ENCODE measurements at places on chromosomes 2 and 18. TPM values are rescaled to one million over a fixed set of nuclear protein-coding genes. Genes with fewer than 3 reads are reported as not detected.

- H3K4me1 ChIP-seq, result peaks cover 1% of the 10 kb centered on the region
- no peaks in the 10 kb centered on the region for H3K36me3 ChIP-seq
- no peak overlapping the region for H3K4me3 ChIP-seq
- DNase-seq, result no peak
Observed at GRCh38 chr18:25814841-25815458, 275.5 kb downstream of the SS18 start.

GRCh38 chr2:156470975-156471583 is 34.9 kb downstream of the GPD2 start:
- H3K4me1 ChIP-seq, result peaks cover 32% of the 10 kb centered on the region
- no peak for DNase-seq
- no peaks in the 10 kb centered on the region for H3K36me3 ChIP-seq
- no peak overlapping the region for H3K27ac ChIP-seq

- H3K27me3 ChIP-seq, result no peaks in the 10 kb centered on the region
- no peak overlapping the region for H3K4me3 ChIP-seq
- H3K27ac ChIP-seq, result no peak overlapping the region
- DNase-seq, result no peak
- peaks cover 21% of the 10 kb centered on the region for H3K4me1 ChIP-seq
- no peaks in the 10 kb centered on the region for H3K36me3 ChIP-seq
Observed at GRCh38 chr18:985212-985661, 80.6 kb downstream of the ADCYAP1 start.

DNA sequence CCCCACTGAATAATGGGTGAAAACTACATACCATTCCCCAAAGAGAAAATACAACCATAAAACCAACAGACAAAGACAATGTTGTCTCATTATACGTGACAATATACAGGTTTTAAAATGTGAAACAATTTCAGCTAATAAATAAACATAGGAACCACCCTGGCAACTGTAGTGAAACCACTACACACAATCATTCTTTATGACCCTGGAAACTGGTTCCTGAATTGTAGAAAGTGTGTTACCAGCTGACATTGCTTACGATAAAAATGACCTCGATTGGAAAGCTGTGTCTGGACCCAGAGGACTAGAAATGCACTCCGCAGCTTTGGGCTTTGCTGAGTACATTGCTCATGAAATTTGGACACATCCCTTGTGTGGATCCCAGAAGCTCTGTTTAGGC is 73.9 kb upstream of the LPIN2 start:
- H3K4me1 ChIP-seq, result peaks cover 14% of the 10 kb centered on the region
- DNase-seq, result no peak
- no peaks in the 10 kb centered on the region for H3K27me3 ChIP-seq
- no peak overlapping the region for H3K27ac ChIP-seq

- no peaks in the 10 kb centered on the region for H3K36me3 ChIP-seq
- no peaks in the 10 kb centered on the region for H3K27me3 ChIP-seq
- no peak overlapping the region for H3K4me3 ChIP-seq
- H3K4me1 ChIP-seq, result peaks cover 3% of the 10 kb centered on the region
Observed at GRCh38 chr18:45156946-45157345, 458.3 kb upstream of the SLC14A2 start.

GRCh38 chr18:24086082-24086481 is 52.8 kb upstream of the CABYR start:
- no peaks in the 10 kb centered on the region for H3K36me3 ChIP-seq
- no peak overlapping the region for H3K4me3 ChIP-seq
- H3K27me3 ChIP-seq, result no peaks in the 10 kb centered on the region
- no peak for DNase-seq

DNA sequence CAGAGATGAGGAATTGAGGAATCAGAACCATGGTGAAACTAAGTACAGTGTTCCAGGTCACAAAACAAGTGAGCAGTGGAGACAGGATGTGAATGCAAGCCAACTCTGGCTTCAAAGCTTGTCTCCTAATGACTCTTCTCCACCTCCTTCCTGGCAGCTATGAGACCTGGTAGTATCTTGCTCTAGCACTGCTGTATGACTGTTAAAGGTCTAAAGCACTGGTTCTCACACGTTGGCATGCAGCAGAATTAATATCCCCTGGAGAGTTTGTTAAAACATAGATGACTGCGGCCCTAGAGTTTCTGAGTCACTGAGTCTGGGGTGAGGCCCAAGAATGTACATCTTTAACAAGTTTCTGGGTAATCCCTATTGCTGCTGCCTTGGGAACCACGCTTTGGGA is 63.3 kb downstream of the SUCLG1 start:
- DNase-seq, result no peak
- no peak overlapping the region for H3K4me3 ChIP-seq
- H3K4me1 ChIP-seq, result no peaks in the 10 kb centered on the region

- DNase-seq, result no peak
- H3K4me3 ChIP-seq, result peak overlapping the region; percentile 90
- peaks cover 15% of the 10 kb centered on the region for H3K4me1 ChIP-seq
- peaks cover 18% of the 10 kb centered on the region for H3K36me3 ChIP-seq
Observed at GRCh38 chr2:97645112-97645694, 659 bp upstream of the COX5B start.

DNA sequence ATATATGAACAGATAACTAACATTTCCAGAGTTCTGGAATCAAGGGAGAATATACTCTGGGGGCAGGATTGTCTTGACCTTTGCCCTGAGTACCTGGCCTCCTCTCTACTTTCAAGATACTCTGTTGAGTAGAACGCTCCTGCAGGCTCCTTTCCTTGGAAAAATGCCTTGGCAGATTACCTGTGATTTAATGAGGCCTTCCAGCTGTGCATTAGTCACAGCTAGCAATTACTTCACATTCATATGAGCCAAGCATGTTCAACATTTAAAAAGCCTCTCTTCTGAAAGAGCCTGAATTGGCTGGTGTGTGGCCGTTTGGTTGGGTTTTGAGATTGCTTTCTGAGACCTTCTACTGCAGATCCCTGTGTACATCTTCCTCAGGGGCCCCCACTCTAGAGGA is 142.2 kb downstream of the PLCL1 start:
- H3K27ac ChIP-seq, result no peak overlapping the region
- H3K4me3 ChIP-seq, result no peak overlapping the region

DNA sequence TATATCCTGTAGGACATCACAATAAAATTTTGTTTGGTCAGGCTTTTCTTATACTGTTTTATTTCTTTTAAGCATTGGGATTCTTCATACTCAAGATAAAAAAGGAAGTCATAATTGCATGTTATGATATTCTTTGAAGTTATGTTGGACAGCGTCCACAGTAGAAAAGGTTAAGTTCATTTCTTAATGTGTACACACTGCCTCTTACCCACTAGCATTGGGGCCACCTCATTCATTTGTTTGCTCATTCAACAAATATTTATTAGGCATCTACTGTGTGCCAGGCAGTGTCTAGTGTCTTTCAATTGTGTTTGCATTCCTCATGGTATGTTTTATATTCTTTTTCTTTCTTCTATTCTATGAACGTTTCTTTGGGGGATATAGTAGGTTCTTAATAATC is 70.2 kb downstream of the PTPRM start:
- no peak overlapping the region for H3K27ac ChIP-seq
- peaks cover 29% of the 10 kb centered on the region for H3K4me1 ChIP-seq
- no peak overlapping the region for H3K4me3 ChIP-seq
- H3K36me3 ChIP-seq, result no peaks in the 10 kb centered on the region
- no peak for DNase-seq
- H3K27me3 ChIP-seq, result no peaks in the 10 kb centered on the region

The DUSP11 gene
- total RNA-seq, result 24.7 TPM

The THUMPD2 gene
- 7.3 TPM for total RNA-seq

Data from osteocyte (in vitro differentiated cells).